ENCODE measurements at places on chromosomes 11 and 22.

DNA sequence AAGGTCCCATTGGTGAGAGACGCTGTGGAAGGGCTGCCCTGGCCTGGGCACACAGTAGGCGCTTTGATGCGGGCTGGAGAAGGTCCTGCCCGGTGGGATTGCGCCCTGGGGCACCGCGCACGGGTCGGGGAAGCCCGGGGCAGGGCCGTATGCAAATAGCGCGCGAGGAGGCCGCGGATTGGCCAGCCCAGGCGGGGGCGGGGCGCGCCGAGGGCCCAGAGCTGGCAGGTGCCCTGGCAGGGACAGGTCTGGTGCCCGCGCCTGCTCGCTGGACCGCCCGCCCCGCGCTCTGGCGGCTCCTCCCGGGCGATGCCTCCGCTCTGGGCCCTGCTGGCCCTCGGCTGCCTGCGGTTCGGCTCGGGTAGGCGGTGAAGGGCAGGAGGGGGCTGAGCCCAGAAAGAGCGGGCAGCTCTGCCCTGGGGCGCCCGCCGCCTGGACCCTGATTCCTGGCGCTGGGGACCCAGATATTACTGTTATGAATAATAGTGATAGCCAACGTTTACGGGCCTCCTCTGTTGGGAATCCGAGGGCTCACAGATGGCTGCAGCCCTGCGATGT is at the start of gene UPK3A:
UPK3A (plus strand) TSS at position 245 of the 558 bp plus-strand sequence; CDS start at position 310, 65 bp downstream.
- peak; percentile 36 for DNase-seq

DNA sequence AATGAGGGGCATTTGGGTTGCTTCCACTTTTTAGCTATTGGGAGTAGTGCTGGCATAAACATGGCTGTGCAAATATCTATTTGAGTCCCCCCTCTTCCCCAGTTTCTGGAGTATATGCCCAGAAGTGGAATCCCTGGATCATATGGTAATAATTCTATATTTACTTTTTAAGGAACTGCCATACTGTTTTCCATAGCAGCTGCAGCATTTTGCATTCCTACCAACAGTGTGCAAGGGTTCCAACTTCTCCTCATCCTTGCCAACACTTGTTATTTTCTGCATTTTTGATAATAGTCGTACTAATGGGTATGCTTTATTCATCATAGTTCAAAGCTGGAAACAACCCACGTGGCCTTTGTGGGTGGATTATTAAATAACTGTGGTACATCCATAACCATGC is 883.5 kb downstream of the TBC1D22A start:
- no peak for DNase-seq

DNA sequence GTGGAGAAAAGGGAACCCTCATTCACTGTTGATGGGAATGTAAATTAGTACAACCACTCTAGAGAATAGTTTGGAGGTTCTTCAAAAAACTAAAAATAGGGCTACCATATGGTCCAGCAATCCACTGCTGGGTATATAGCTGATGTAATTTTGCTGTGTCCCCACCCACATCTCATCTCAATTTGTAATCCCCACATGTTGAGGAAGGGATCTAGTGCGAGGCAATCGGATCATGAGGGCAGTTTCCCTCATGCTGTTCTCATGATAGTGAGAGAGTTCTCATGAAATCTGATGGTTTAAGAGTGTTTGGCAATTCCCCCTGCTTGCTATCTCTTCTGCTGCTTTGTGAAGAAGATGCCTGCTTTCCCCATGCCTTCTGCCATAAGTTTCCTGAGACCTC is 17.1 kb upstream of the OR52M1 start:
- DNase-seq, result no peak

GRCh38 chr11:35514481-35514880 is 10.9 kb downstream of the PAMR1 start:
- DNase-seq, result no peak

- DNase-seq, result no peak
Measured at GRCh38 chr11:101264306-101264705, 134.7 kb upstream of the PGR start.

DNA sequence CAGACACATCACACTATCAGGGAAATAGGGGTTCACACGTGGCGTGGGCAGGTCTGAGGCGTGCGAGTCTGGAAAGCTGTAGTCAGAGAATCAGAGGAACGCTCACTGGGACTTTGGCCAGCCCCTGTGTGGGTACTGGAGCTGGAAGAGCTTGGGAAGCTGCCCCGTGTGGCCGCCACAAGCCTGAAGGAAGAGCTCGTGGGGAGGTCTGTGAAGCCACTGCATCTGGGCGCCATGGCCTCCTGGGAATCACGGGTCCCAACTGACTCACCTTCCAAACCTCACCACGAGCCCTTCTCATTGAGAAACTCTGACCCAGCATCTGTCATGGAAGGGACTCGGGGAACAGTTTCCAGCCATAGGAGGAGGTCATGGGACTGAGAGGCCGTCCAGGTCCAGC is 5.9 kb upstream of the MRGPRF start:
- no peak for DNase-seq

- DNase-seq, result no peak
Measured at GRCh38 chr11:26729284-26729683, 7.4 kb upstream of the SLC5A12 start.

DNA sequence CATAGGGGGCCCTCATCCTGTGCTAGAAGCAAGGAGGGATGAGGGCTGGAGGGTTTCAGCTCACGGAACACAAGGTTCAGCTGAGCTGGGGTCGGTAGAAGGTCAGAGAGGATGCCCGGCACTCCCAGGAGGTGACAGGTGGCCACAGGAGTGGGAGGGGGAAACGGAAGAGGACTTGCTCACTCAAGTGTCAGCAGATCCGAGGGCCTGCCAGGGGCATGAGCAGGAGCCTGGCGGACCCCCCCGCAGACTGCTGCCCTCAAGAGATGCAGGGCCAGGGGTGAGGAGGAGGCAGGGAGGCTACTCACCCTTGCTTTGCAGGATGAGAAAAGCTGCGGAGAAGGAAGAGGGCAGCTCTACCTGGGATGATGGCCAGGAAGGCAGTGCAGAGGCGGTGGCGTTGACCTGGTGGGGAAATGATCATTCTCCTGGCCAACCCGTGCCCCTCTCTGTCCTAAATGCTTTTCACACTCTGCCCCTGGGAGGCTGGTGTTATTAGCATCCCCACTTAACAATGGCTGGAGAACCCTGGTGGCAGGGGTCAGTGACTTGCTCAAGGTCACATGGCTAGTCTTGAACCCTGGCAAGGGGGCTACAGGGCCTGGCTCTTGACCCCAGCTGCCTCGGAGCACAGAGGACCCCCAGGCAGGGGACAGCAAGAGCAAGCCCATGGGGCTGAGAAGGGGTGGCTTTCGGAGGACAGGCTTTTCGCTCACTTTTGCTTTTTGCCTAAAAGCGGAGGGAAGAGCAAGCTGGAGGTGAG is 30.1 kb upstream of the CSNK1E start:
- no peak for DNase-seq

DNA sequence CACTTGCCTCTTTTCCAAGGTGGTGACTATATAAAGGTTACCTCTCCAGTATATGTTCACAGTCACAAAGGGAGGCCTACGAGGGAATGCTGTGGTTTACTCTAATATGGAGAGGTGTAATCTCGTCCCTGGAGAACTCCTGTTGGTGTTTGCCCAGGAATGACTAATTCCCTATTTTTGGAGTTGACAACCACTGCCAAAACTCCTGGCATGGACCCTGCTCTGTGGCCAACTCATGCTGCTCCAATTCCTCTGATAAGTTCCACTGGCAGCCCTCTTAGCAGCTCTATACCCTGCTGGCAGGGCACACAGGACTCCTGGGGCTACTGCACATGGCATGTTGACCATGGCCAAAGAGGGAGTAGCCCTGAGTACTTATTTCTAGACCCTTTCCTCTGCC is 418.7 kb upstream of the ANO5 start:
- DNase-seq, result no peak

DNA sequence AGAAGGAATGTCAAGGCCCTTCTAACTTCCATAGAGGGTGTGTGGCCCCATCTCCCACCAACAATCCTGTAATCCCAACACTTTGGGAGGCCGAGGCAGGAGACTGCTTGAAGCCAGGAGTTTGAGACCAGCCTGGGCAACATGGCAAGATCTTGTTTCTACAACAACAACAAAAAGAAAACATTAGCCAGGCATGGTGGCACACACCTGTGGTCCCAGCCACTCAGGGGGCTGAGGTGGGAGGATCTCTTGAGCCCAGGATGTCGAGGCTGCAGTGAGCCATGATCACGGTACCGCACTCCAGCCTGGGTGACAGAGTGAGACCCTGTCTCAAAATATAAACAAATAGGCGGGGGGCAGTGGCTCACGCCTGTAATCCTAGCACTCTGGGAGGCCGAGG is 16.9 kb downstream of the TSPAN32 start:
- no peak for DNase-seq

GRCh38 chr11:75508051-75508561 is 17.6 kb downstream of the GDPD5 start:
- peak; percentile 30 for DNase-seq

DNA sequence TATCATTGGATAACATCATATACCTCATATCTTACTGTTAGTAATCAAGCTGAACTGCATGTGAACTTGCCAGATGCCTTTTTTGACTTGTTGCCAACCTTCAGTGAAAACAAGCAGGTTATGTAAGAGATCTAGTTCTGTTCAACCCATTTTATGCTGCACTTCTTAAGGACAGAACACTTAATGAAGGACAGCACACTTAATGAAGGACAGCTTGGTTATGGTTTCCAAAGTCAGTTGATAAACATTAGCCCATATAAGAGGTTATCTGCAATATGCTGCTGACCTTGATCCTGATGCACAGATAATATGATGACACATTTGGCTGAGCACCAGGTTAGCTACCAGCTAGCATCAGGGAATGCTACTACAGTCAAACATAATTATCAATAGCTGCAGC is 358.7 kb upstream of the PDGFD start:
- DNase-seq, result no peak

DNA sequence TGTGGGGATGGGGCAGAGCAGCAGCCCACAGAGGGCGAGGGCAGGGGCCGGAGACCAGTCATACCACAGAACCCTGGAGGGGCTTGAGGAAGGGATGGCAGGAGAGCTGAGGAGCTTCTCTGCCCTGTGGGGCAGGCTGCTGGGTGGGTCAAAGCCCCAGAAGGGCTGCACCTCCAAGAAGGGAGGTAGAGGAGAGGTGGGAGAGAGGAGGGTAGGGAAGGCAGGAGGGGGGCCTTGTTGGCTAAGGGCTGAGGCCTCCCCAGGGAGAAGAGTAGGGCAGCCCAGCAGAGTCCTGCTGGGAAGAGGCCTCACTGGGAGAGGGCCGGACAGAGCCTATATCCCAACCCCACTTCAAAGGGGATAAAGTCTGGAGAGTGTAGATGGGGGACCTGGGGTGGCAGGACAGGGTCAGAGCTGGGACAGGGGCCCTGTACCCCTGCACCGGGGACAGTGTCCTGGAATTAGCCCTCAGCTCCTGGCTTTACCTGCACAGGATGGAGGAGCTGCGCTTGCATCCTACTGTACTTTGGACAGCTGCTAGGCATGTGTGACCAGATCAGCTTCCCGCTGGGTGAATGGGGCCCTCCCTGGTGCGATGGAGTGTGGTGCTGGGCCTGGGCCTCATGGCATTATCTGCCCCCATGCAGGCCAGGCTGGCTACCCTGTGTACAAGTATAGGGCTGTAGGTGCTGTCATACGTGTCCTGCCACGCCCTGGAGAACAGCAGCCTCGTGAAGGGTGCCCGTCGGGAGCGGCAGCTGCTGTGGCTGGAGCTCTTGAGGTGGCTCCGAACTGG is 7.3 kb downstream of the DGCR6L start:
- DNase-seq, result no peak

DNA sequence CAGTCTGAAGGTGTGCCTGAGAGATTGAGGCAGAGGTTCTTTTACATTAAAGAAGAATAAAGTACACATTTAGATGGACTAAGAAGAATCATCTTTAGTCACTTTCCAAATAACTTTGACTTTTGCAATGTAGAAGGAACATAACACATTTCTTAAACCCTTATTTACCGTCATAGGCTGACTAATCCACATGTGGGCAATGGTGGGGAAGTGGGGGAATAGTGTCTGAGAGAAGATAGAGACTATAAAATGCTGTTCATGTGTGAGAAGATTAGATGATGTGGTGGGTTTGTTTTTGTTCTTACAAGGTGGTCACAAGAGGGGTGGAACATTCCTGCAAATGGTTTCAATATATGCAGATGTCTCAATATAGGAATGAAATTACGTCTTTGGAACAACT is 1.8 kb downstream of the MS4A4A start:
- no peak for DNase-seq

DNA sequence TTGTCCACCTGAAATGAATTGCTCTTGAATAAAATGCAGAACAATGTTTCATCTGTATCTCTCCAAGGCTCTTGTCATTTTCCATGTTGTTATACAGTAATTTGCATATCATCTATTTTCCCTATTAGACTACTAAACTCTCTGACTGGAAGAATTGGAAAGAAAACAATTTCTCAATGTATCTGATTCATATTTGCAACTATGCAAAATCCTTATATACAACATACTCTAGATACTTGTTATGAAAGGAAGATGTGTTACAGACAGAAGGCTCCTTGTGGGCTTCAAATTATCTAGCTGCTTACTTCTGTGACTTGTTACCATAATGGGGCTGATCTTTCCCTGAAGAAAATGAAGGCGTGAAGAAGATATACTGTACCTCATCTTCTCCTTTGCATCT is 9.6 kb upstream of the SERGEF start:
- no peak for DNase-seq

GRCh38 chr11:103215812-103216211 is 106.6 kb downstream of the DYNC2H1 start:
- no peak for DNase-seq

GRCh38 chr11:86103808-86104207 is 34.9 kb upstream of the PICALM start:
- DNase-seq, result no peak

DNA sequence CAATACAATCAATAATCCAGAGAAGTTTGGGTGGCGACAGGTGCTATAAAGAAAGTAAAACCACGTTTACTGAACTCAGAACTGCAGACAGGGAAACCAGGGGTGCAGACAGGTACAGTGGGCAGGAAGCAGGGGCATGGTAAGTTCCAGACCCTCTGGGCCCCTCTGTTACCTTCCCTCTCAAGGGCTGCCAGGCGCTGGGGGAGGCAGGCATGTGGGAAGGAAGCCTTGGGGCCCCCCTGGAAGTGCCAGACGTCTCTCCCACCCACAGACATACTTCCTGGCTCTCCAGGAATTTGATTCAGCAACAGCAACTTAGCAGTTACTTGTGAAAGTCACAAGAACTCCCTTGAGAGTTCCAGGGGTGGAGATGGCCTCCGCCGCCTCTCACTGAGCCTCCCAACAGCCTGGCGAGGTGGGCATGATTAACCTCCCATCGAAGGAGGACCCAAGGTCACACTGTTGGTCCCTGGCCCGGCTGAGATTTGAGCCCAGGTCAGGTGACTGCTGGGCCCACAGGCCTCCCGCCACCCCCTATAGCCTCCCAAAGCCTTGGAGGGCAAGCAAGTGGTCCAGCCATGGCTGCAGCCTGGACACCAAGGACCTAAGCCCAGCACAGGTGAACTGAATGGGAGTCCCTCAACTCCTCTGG is 14.1 kb upstream of the TSKU start:
- DNase-seq, result no peak

Data from stimulated activated CD8-positive, alpha-beta memory T cell treated with anti-CD3 and anti-CD28 coated beads, Interleukin-12 subunit alpha, Interleukin-12 subunit beta, amount 100 ng/mL, for 1 hour (primary cell).